ENCODE measurements at places on chromosomes 6 and 20.

- no peak for DNase-seq
Observed at GRCh38 chr20:14341801-14342200, 4.4 kb upstream of the FLRT3 start.

DNA sequence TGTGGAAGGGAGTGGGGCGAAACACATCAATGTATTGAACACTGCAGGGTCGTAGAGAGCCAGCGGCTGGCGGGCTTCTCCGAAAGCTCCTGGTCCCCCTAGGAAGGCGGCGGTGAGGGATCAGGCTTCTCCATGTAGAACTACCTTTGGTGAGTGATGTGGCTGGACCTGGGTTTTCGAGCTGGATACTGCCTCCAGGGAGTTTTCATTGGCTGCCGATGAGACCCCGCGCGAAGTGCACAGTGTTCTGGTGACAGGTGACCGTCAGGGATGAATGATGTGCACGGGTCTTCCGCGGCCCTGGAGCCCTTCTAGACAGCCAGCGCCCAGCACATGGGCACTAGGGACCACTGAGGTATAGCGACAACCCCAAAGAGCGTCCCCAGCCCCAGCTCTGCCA is 16.4 kb downstream of the ABT1 start:
- DNase-seq, result no peak

DNA sequence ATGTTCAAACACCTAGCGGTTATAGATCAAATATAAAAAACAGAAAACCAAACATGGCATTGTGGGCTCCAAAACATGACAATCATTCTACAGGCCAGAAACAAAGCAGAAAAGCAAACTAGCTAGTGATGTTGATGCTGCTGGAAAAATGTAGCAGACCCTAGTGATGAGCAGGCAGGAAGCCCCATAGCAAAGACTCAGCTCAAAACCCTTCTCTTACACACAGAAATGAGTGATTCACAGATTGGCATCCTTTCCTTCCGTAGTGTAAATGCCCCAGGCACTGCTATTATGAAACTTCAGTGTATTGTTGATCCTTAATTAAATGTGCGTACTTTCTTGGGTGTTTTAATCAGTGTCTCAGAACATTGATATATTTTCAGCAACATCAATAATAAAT is 425.1 kb downstream of the UTRN start:
- no peak for DNase-seq

- DNase-seq, result no peak
Observed at GRCh38 chr20:2820896-2821869, 5.0 kb downstream of the TMEM239 start.

GRCh38 chr6:134309227-134309626 is 8.7 kb downstream of the SGK1 start:
- DNase-seq, result no peak

Measured in NCI-H187 treated with DMSO at 0.1 percent for 48 hours (cell line).